ENCODE measurements at places on chromosomes 3 and 15.
A peak's percentile ranks its signal among the peaks of the same experiment; 100 is the strongest.

GRCh38 chr3:23002151-23002550, 201.0 kb upstream of the UBE2E2 start:
- DNase-seq, result no peak
- no peaks in the 10 kb centered on the region for H3K27me3 ChIP-seq
- no peak overlapping the region for H3K4me3 ChIP-seq
- no peak overlapping the region for H3K27ac ChIP-seq
- H3K4me1 ChIP-seq, result no peaks in the 10 kb centered on the region

DNA sequence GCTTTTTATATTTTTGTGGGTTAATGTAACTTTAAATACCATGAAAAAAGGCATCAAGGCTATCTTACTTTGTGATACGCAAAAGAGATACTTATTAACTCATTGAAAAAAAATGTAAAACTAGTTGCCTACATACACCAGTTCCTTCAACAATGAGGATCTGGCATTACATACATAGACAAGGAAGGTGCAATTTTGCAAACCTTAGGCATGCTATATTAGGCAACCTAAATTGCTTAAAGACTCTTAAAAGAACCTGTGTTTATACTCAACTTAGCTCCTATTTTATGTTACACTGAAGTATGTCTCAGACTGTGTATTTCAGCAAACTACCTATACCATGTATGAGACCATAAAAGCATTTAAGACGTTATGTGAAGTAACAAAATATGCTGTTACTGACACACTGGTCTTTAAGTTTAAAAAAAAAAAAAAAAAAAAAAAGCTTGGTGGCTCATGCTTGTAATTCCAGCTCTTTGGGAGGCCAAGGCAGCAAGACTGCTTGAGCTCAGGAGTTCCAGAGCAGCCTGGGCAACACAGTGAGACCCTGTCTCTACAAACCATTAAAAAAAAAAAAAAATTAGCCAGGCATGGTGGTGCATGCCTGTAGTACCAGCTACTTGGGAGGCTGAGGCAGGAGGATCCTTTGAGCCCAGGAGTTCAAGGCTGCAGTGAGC, 9.1 kb downstream of the TASOR start:
- no peaks in the 10 kb centered on the region for H3K27me3 ChIP-seq
- no peak for DNase-seq
- no peaks in the 10 kb centered on the region for H3K36me3 ChIP-seq
- H3K4me3 ChIP-seq, result no peak overlapping the region
- no peaks in the 10 kb centered on the region for H3K4me1 ChIP-seq

GRCh38 chr3:81989758-81990157, 228.3 kb upstream of the GBE1 start:
- DNase-seq, result no peak
- no peaks in the 10 kb centered on the region for H3K36me3 ChIP-seq
- no peaks in the 10 kb centered on the region for H3K4me1 ChIP-seq
- H3K27ac ChIP-seq, result no peak overlapping the region
- no peaks in the 10 kb centered on the region for H3K27me3 ChIP-seq

- H3K4me3 ChIP-seq, result no peak overlapping the region
- H3K27ac ChIP-seq, result no peak overlapping the region
- no peak for DNase-seq
- no peaks in the 10 kb centered on the region for H3K4me1 ChIP-seq
These were observed 86.2 kb upstream of the FRMD4B start for GRCh38 chr3:69472093-69472492.

GRCh38 chr3:184171562-184171961, 3.1 kb upstream of the AP2M1 start:
- H3K27me3 ChIP-seq, result no peaks in the 10 kb centered on the region
- no peak overlapping the region for H3K27ac ChIP-seq
- no peaks in the 10 kb centered on the region for H3K36me3 ChIP-seq

- peak overlapping the region; percentile 87 for H3K4me3 ChIP-seq
- H3K4me1 ChIP-seq, result peaks cover 7% of the 10 kb centered on the region
- peak; percentile 15 for DNase-seq
- H3K27me3 ChIP-seq, result no peaks in the 10 kb centered on the region
These were observed 32.0 kb upstream of the TCF12 start for GRCh38 chr15:56886363-56886931.

DNA sequence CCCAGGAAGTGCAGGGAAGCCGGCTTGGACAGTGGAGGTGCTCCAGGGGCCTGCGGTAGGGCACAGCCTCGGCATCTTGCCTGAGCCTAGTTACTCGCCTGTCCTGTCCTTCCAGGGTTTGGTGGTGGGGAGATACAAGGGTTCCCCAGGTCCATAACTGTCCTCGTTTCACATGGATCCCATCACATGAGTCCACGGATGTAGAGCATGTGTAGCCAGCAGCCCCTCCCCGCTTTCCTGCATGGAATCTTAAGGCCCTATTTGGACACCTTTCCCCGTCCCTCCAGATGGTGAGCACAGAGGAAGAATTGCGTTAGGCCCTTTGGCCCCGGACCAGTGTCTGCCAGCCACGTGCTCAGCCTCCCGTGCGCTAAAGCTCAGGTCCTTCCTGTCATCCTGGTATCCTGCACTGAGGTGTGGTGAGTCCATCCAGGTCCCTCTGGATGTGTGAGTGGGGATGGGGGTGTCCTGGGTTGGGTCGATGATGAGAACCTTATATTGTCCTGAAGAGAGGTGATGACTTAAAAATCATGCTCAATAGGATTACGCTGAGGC, 230.4 kb downstream of the SNRPN start:
- H3K36me3 ChIP-seq, result no peaks in the 10 kb centered on the region
- no peaks in the 10 kb centered on the region for H3K27me3 ChIP-seq
- H3K4me1 ChIP-seq, result no peaks in the 10 kb centered on the region

DNA sequence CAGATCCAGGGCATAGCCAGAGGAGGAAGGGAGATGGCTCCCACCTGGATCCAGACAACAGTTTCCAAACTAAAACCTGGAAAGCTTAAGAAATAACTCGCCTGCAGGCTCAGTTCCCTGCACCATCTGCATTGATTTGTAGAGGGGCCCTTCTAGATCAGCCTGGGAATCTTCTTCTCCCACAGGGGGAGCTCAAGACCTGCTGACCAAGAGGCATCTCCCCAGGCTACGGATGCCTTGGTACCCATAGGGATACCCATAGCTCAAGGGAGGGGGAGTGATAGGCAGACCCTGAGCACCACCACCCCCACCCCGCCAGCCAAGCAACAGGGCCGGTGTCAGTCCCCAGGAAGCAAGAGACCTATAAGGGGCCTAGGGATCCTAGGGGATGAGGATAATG, 28.0 kb upstream of the DCLK3 start:
- H3K4me3 ChIP-seq, result no peak overlapping the region
- no peak overlapping the region for H3K27ac ChIP-seq
- H3K36me3 ChIP-seq, result no peaks in the 10 kb centered on the region
- no peaks in the 10 kb centered on the region for H3K4me1 ChIP-seq

- DNase-seq, result peak; percentile 18
- no peaks in the 10 kb centered on the region for H3K27me3 ChIP-seq
- no peaks in the 10 kb centered on the region for H3K4me1 ChIP-seq
- no peak overlapping the region for H3K4me3 ChIP-seq
These were observed 2.1 kb upstream of the RHO start for GRCh38 chr3:129526121-129526900.

- no peaks in the 10 kb centered on the region for H3K36me3 ChIP-seq
- H3K27ac ChIP-seq, result no peak overlapping the region
- no peaks in the 10 kb centered on the region for H3K27me3 ChIP-seq
- H3K4me1 ChIP-seq, result no peaks in the 10 kb centered on the region
- H3K4me3 ChIP-seq, result no peak overlapping the region
- DNase-seq, result no peak
These were observed 67.4 kb downstream of the ATP13A5 start for GRCh38 chr3:193310914-193311723.

All from MM.1S (cell line).